Endothelial cell (in vitro differentiated cells): ENCODE measurements at places on chromosomes 3 and 15.

DNA sequence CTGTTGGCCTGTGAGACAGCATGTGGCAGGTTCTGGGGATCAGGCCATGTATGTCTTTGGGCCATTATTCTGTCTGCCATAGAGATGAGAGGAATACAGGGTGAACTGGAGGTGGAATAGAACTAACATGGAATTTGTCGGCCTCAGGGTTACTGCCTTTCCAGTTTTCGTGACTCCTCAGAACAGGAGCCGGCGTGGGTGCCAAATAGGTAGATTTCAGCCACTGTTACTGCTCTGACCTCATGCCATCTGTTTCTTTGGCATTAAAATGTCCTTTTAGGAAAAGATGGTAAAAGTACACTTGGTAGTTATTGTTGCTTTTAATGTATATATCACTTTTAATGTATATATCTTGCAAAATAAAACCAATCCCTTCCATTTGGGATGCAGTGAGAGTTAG, 65.6 kb downstream of the SLTM start:
- no peak for DNase-seq

DNA sequence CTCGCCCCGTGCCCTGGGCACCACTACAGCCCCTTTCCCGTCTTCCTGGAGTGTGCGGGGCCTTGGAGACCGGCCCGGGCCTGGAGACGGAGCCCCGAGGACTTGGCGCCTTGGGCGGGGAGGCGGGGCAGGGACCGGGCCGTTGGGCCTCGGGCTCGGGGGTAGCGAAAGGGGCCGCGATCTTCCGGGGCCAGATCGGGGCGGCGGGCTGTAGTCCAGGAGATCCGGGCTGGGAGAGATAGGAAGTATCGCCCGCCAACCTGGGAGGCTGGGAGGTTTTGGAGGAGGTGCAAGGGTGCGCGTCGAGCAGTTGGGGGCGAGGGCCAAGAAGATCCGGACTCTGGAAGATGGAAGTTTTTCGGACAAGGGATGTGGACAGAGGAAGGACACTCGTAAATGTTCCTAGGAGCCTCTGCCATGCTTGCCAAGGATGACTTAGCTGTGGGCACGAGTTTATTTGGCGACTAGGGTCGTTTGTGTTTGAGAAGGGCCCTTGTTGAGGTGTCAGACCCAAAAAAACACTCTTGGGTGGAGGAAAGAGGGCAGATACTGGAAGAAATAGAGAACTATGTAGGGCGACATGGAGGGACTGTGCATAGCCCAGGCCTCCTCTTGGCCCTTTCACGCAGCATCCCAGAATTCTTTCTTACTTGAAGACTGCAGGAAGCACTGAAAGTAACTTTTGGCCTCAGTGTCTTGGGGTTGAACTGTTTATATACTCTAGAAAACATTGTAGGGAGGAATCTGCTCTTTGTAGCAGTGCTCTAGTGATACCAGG, 712 bp downstream of the RTF1 start:
- no peak for DNase-seq

DNA sequence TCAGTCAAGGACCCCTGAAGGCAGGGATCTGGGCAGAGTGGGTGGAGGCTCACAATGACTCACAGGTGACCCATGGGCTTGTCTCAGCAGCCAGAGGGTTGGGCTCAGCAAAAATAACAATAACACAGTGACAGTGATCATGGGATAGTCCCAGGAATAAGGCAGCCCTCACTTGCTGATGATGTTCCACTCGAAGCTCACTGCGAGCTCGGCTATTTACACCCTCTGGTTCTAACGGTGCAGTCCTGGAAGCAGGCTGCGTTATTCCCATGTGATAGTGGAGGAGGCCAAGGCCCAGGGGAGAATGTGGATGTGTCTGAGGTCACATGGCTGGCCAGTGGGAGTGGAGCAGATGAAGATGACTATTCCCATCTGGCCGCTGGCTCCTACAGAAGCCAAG, 16.2 kb downstream of the CCDC33 start:
- no peak for DNase-seq

DNA sequence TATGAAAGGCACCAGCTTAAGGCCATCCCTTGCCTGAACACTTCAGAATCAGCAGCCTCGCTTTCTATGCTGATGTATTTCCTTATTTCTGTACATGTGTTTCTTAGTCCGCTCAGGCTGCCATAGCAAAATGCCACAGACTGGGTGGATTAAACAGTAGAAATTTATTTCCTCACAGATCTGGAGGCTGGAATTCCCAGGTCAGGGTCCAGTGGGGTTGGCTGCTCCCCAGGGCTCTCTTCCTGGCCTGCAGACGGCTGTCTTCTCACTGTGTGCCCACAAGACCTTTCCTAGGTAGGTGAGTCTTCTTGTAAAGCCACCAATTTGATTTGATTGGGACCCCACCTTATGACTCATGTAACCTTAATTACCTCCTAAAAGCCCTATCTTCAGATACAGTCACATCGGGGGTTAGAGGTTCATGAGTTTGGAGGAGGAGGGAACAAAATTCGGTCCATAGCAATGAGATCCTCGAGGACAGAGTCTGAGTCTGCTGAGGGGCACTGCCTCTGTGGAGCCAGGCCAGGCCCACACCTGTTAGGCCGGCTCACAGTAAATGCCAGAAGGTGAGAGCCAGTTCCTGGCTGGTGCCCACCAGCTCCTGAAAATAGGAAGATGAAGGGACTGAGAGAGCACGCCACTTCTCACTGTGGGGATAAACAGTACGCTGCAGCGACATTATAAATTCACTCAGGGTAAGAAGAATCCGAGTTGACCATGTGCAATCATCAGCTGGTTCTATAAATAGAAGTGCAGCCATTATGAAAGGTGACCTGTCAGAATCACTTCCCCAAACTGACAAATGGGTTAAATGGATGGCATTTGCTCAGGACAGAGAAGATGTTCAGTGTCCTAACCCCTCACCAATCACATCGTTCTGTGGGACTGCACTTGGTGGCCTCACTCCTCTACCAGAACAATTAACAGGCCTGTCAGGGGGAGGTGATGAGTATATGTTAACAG, 41.1 kb downstream of the CTXND1 start:
- no peak for DNase-seq

DNA sequence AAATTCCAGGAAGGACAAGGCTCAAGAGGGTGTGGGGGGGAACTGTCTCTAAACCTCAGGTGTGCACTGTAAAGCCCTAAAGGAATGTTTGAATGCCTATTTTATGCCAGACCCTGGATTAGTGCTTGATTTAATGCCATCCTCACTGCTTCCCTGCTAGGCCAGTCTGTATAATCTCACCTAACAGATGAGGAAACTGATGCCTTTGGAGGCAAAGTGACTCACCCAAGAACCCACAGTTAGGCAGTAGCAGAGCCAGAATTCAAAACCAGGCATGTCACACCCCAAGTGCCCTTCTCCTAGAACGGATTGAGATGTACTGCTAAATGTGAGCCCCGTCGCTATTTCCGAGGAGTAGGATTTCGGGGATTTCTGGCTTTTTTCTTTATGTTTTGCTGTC, 7.8 kb downstream of the CAMK1 start:
- DNase-seq, result no peak

- DNase-seq, result no peak
These were observed 24.7 kb downstream of the GP9 start for GRCh38 chr3:129085165-129085715.

DNA sequence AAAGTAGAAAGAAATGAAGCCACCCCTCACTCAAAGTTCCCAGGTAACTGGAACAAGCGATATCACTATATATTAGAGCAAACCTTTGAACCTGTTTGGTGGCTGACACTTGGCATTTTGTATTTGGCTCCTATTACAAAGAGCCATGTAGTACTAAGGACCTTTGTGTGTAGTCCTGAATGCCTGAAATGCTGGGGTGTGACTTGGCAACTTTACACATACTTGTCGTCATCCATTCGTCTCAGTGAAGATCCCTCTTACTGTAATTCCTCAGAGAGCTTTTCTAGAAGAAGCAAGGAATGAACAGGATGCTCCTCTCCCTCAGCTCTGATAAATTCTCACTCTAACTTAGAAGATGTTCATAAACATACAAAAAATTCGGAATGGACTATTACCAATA, 216.1 kb upstream of the CDIN1 start:
- no peak for DNase-seq

DNA sequence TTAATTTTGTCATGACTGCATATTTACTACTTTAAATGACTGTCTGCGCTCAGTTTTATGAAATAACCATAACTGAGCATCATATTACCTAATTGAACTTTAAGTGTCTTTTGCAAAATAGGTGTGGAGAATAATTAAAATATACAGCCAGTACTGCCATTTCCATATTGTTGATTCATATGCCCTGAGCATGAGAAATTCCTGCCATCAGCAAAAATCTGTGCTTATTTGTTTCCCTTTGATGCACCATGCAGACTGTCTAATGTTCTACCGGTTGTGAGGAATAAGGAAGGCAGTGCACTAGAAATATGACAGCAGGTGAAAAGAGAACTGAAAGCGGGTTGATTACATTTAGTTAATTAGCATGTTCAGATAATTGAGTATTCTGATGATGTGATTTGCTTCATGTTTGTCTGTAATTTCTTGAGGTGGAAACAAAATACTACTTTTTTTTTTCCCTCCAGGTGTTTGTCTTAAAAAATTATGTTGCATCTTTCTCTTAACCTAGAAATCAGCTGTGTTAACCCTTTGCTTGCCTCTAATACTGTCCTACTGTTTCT, 229.4 kb upstream of the AZI2 start:
- no peak for DNase-seq

DNA sequence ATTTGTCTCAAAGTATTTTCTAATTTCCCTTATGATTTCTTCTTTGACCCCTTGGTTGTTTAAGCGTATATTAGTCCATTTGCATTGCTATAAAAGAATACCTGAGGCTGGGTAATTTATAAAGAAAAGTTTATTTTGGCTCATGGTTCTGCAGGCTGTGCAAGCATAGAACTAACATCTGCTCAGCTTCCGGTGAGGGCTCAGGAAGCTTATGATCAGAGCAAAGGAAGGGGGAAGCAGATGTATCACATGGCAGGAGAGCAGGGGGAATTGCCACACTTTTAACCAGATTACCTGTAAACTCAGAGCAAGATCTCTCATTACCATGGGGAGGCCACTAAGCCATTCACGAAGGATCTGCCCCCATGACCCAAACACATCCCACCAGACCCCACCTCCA, 148.2 kb downstream of the PDE8A start:
- no peak for DNase-seq

GRCh38 chr15:31489801-31490646, 163.4 kb downstream of the KLF13 start:
- DNase-seq, result no peak

DNA sequence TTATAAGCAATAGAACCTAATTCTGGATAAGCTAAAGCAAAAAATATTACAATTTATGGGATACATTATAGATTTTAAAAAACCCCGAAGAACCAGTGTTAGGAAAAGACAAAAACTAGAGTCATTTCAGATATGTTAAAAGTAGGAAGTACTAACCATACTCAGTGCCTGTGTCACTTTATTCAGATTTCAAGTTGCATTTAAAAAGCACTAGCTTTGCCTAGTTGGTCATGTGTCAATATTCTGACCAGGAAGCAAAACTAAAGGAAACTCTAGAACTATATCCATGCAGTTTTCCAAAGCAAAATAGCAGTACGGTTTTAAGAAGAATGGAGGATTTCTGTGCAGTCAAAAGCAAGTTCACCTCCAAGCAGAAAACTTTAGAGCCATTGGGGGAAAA, 88.4 kb downstream of the RAP2B start:
- no peak for DNase-seq

- no peak for DNase-seq
These were observed 1162.4 kb downstream of the TUSC7 start for GRCh38 chr3:117871934-117872333.

DNA sequence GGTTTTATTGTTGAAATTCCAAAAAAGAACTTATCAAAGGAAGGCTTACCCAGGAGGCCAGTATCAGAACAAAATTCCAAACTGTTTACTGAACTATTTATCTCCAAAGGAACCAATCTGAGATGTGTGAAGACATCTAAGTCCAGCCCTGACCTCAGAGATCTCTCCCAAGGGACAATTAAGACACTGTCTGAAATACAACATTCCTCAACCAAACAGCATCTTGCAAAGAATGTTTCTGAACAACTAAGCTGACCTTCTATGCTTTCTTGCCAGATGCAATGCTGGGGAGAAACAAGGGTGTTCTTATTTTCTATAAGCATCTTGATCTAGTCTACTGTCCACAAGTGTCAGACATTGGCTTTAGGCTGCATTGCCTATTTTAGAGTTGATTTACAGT, 13.6 kb downstream of the PDZRN3 start:
- no peak for DNase-seq

GRCh38 chr3:14397531-14397930, 4.9 kb upstream of the SLC6A6 start:
- no peak for DNase-seq

DNA sequence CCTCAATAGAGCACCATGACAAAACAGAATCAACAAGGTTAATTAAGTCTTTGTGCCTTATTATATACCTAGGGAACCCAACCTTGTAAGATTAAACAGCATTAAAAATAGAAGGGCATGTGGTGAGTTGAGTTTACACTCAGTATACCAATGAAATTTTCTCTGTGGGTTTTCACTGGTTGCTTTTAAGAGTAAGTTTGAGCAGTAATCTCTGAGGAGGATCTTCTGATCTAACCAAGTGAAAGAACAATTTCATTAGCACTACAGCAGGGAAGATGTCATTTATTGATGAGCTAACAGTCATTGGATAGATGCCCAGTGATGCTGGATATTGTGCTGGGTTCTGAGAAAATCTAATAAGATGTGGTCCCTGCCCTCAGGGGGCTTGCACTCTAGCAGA, 26.9 kb upstream of the AKAP13 start:
- DNase-seq, result no peak

GRCh38 chr15:56805466-56806147, 72.3 kb upstream of the ZNF280D start:
- DNase-seq, result no peak

DNA sequence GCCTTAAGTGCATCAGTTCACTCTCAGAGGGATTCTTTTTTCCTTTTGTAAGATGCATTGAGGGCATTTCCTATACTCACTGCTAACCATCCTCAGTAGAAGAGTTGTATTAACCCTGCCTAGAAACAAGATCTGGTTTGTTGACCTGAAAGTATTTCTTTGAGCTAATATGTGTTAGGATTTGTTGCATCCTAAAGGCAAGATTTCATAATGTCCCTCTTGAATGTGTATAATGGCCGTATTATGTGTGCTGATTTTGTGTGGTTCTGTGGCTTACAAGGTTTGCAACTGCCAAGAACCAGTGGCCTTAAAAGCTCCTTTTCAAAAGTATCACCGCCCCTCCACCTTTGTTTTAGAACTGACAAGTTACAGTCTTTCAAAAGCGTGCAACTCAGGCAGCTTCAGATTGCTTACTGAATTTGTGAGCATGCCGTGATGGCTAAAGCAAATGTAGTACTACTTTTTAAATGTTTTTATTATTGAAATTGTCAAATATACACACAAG, 182.0 kb upstream of the BHLHE40 start:
- no peak for DNase-seq

DNA sequence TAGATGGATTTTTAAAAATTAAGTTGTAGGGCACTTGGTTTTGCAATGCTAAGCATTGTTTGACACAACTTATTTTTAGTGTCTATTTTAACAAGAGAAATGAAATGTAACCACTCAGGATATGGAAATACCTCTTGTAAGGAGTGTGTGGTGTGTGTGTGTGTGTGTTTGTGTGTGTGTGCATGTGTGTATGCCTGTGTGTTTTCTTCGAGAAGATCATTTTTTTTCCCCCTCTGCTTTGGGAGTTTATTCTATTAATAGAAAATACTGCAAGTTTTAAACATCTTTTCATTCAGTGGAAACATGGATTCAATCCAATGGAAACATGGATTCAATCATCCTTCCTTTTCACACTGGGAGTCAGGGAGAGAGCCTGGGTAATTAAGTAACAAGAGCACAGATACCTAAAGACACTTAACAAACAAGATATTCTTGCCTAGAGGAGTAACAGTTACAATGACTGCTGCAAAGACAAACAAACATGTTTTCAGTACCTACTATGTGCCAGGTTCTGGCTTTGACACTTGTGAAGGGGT, 567.2 kb upstream of the TBL1XR1 start:
- DNase-seq, result no peak
